ENCODE measurements at places on chromosomes 13 and 19.

GRCh38 chr13:49367640-49368422 lies 76.0 kb downstream of the CAB39L start:
- DNase-seq, result no peak

GRCh38 chr13:25249001-25249543 lies 38.2 kb downstream of the MTMR6 start:
- no peak for DNase-seq

DNA sequence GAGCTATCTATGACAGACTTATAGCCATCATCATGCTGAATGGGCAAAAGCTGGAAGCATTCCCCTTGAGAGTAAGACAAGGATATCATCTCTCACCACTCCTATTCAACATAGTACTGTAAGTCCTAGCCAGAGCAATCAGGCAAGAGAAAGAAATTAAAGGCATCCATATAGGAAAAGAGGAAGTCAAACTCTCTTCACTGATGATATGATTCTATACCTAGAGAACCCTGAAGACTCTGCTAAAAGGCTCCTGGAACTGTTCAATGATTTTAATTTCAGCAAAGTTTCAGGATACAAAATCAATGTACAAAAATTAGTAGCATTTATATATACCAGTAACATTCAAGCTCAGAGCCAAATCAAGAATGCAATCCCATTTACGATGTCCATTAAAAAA lies 21.7 kb upstream of the C1QTNF9B start:
- no peak for DNase-seq

DNA sequence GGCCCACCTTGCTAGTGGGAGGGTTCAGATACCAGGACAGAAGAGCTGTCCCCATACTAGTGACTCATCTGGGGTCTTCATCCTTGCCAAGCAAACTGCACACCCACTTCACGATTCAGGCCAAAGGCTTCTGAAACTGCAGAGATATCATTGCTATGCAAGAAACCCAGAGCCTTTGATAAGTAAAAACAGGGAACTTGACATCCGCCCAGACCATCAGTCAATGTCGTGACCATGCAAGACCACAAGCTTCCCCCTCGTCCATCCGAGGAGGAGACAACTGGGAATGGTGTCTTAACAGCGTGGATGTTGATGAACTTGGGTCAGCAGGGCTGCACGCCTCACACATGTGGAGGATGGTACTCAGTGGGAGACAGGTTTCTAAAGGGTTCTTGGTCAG lies 58.0 kb downstream of the ABCC4 start:
- DNase-seq, result no peak

- no peak for DNase-seq
Observed at GRCh38 chr19:40623403-40624251, 22.5 kb downstream of the LTBP4 start.

- no peak for DNase-seq
Observed at GRCh38 chr19:28472843-28473242, 740.1 kb downstream of the UQCRFS1 start.

DNA sequence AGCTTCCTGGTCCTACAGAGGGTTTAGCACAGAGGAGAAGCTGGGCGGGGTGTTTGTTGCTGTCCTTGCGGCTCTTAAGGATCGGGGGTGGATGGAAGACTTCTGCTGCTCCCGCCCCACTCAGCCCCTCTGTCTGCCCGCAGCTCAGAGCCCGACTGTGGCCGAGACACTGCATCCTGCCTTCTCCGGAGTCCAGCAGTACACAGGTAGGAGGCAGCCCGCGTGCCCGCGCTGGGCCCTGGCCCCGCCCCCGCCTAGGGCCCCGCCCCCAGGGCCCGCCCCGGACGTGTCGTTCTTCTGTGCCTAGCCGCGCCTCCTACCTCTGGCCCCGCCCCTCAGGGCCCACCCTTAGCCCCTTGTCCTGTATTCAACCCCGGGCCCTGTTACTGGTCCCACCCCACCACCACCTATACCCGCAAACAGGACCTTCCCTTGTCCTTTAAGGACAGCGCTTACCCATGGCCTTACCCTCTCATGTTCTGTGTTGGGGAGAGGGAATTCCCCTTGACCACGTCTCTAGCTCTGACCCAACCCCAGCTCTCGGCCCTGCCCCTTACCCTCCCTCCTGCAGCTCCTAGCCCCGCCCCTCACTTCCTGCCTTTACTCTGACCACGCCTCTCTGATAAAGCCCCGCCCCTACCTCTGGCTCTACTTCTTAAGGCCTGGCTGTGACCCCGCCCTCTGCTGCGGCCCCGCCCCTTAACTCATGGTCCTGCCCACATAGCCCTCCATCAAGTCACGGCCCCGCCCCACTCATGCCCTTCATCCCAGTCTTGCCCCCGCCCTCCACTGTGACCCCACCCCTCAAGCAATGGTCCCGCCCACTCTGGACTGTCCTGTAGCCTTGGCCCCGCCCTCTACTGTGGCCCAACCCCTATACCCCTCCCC lies 60.5 kb downstream of the CELF5 start:
- peak; percentile 58 for DNase-seq

DNA sequence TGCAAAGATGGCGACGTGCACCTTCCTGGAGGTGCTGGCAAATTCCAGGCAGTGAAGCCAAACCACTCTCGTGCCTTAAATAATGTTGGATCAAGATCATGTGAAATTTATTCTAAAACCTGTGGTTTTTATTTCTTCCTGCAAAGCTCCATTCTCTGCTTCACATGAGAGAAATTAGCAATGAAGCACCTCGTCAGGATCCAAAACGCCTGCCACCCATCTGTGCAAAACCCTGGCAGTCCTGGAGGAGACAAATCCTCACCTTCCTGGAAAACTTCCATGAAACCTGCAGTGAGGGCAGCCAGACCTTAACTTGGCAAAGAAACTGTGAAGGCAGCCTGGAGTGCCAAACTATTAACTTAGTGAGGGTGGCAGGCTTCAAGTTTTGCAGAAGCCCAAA lies 47.6 kb downstream of the CHST8 start:
- DNase-seq, result no peak

DNA sequence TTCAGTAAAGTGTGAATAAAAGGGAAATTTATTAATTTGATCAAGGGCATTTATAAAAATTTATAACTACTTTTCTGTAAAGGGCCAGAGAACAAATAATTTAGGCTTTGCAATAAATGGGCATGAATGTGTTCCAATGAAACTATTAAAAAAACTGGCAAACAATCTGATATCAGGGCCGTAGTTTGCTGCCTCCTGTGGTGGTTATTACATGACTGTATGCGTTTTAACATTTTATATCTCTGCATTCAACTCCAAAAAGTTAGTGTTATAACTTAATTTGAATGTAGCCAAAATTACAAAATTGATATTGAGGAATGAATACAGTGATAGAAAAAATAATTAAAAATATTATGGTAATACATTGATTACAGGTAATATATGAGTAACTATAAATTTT lies 80.5 kb upstream of the POSTN start:
- DNase-seq, result no peak

- no peak for DNase-seq
Observed at GRCh38 chr13:44072536-44072935, 192.8 kb downstream of the LACC1 start.

- DNase-seq, result no peak
Observed at GRCh38 chr19:5172859-5173630, 167.6 kb downstream of the PTPRS start.

- no peak for DNase-seq
Observed at GRCh38 chr13:107347641-107348369, 779.9 kb upstream of the ARGLU1 start.

DNA sequence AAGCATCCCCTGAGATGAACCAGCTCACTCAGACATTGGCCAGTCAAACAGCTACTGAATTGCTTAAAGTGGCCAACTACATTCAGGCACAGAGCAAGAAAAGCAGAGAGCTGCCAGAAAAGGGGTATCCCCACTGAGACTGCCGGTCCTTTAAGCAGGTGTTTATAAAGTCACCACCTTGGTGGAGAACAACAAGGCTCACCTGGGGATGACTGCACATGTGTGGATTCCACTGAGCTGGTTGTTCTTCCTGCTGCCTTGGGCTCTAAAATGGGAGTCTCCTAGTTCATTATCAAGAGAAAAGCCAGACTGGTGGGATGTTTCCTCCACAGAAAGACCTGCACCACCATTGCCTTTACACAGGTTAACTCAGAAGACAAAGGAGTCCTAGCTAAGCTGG lies 51.8 kb upstream of the IPO5 start:
- DNase-seq, result no peak

DNA sequence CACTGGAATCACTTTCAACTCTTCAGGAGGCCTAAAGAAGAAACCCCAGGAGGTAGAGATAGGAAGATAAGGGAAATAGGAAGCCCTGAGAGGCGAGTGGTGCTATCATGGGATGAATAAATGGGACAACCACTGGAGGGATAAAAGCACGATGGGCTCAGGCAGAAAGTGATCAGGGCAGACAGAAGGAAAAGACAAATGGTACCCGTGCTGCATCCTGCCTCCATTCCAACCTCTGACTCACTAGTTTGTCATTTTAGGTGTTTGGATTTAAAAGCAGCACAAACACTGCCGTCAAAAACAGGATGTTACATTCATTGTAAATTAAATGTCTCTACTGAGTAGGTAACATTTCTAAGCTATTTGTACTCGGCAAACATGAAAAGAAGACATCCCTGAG lies 314.3 kb upstream of the HTR2A start:
- no peak for DNase-seq

DNA sequence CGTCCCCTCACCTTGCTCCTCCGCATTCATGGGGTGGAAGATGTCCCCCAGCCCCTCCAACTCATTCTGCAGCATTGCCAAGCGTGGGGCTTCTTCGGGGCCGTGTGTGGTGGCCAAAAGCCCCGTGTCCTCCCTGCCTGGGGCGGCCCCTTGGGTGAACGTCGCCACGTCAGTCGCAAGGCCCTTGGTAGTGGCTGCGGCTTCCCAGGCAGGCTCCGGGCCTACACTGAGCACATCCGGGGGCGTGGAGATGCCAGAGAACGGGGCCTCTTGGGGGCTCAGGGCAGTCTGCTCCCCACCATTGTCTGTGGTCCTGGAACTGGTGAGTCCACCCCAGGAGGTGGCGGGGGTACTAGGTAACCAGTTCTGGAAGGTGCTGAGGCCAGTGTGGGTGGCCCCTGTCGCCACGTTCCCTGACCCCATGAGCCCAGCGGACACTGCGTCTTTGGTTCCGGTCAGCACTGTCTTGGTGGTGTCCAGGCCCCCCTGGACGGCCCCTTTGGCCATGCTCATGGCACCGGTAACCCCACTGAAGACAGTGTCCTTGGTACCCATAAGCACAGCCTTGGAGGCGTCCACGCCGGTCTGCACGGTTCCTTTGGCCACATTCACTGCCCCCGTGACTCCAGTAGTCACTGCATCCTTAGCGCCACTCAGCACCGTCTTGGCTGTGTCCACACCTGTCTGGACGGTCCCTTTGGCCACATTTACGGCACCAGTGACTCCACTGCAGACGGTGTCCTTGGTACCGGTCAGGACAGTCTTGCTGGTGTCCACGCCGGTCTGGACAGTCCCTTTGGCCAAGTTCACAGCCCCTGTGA lies 7.6 kb downstream of the PLIN4 start:
- no peak for DNase-seq

DNA sequence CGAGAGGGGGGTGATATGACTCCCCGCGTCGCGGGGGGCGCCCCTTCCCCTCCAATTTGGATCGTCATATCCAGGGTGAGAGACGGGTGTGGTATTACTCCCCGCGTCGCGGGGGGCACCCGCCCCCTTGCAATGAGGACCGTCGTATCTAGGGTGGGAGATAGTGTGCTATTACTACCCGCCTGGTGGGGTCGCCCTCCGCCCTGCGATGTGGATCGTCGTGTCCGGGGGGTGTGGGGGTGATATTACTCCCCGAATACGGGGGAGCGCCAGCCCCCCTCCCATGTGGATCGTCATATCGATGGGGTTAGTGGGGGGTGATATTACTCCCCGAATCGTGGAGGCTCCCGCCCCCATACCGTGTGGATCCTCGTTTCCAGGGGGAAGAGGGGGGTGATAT lies 29.2 kb upstream of the RGCC start:
- DNase-seq, result peak; percentile 36

DNA sequence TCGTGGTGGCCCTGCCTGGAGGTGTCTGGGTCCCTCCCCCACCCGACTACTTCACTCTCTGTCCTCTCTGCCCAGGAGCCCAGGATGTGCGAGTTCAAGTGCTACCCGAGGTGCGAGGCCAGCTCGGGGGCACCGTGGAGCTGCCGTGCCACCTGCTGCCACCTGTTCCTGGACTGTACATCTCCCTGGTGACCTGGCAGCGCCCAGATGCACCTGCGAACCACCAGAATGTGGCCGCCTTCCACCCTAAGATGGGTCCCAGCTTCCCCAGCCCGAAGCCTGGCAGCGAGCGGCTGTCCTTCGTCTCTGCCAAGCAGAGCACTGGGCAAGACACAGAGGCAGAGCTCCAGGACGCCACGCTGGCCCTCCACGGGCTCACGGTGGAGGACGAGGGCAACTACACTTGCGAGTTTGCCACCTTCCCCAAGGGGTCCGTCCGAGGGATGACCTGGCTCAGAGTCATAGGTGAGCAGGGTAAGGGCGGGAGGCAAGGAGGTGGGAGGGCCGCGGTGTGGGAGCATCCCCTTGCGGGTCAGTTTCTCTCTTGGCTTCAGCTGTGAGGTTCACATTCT lies 19.2 kb downstream of the NECTIN2 start:
- DNase-seq, result no peak

GRCh38 chr13:76499891-76500290 lies 386.3 kb downstream of the KCTD12 start:
- no peak for DNase-seq

DNA sequence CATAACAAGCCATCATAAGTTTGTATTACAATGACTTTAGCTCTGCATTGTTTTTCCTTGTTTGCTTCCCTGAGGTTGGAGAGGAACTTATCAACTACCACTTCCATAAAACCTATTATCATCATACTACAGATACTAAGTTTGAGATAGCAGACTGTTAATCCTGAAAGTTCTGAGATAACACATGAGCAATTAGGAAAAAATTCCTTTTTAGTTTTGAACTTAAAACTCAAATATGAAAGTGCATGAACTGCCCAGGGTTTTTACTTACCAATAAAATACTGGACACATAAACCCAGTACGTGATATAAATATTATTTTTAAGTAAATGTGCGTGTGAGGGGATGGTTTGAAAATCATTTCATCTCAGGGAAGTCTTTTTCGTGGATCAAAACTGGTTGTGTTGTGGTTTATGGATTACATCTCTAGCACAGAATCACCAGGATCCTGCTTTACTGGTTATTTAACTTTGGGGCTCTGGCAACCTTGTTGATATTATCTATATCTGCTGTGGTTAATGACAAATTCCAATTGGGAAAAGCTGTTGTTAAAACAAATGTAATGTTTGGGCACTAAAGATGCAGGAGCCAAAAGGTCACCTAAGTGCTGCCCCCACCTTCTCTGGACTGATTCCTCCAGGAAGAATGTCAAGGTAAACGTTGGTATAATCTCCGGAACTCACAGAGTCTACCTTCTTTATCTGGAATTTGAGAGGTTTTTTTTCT lies 12.4 kb downstream of the CDX2 start:
- DNase-seq, result no peak

Data from CD8-positive, alpha-beta memory T cell (primary cell).